ENCODE measurements at places on chromosomes 4 and X. TPM values are rescaled to one million over a fixed set of nuclear protein-coding genes. Genes with fewer than 3 reads are reported as not detected.

DNA sequence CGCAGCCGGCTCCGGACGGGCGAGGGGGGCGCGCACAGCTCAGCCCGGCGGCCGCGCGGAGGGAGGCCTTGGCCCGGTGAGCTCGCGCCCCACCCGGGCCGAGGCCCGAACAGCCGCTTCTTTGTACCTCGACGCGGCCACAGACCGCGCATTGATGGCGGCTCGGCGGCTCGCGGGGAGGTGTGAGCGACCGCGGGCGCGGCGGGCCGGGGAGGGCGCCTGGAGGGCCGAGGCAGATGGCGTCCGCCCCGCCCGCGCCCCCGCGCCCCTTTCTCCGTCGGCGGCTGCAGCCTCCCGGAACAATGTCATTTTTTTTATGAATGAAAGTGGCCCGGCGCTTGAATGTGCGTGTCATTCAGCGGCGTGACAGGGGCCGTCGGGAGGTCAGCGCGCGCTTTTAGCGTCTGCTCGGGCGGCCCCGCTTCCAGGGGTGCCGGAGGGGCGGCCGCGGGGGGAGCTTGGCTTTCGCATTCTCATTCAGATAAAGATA is 1.8 kb downstream of the FGFR3 start:
- H3K4me3 ChIP-seq = peak overlapping the region; percentile 57
- DNase-seq = no peak
- H3K27me3 ChIP-seq = peaks cover 28% of the 10 kb centered on the region
- peaks cover 18% of the 10 kb centered on the region for H3K4me1 ChIP-seq

DNA sequence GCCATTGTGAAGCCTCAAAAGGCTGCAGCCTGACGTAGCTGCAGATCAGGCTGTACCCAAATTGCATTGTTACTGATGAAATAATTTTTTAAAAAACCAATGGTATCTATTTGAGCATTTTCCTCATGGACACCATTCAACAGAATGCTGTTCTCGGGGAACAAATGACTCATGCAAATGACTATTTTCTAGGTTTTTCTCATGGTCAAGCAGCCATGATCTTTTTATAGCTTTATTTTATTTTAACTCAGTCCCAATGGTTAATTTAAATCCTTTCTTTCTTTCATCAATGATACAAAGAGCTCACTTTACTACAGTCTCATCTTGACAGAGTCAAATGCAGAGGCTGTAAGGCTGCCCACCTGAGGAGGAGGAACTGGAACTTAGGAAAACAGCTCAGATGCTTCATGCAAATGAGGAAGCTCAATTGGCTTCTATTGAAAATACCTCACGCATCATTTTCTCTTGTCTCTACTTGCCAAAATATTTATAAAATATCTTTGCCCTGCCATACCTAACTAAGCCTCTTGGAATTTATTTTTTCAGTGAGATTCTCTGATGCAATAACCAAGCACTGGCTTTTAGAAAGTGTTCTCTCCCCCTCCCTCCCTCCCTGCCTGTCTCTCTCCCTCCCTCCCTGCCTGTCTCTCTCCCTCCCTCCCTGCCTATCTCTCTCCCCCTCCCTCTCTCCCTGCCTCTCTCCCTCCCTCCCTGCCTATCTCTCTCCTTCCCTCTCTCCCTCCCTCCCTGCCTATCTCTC is 81.0 kb downstream of the SORBS2 start:
- H3K4me3 ChIP-seq = no peak overlapping the region
- no peaks in the 10 kb centered on the region for H3K27me3 ChIP-seq
- H3K36me3 ChIP-seq = no peaks in the 10 kb centered on the region

DNA sequence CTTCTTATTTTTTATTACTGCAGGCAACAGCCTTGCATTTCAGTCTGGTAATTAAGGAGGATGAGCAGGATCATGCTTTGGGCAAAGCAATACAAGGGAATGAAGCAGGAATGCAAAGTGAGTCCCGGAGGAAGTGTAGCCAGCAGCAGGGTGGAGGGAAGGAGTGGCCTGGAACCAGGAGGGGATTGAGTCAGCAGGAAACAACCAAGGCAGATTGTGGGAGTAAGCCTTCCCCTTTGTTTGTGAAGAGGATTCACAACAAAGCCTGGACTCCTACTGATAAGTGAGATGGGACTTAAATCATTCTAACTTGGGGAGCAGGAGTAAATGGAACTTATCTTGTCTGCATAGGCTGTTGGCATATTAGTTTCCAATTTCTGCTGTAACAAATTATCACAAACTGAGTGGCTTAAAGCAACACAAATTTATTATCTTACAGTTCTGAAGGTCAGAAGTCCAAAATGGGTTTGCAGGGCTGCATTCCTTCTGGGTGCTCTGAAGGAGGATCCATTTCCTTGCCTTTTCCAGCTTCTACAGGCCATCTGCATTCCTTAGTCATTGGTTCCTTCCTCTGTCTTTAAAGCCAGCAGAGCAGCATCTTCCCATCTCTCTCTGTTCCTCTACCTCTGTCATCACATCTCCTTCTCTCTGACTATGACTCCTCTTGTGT is 93.2 kb upstream of the AP1S2 start:
- H3K4me1 ChIP-seq = no peaks in the 10 kb centered on the region
- H3K36me3 ChIP-seq = no peaks in the 10 kb centered on the region
- H3K27ac ChIP-seq = no peak overlapping the region
- H3K27me3 ChIP-seq = no peaks in the 10 kb centered on the region
- H3K4me3 ChIP-seq = no peak overlapping the region
- DNase-seq = no peak

DNA sequence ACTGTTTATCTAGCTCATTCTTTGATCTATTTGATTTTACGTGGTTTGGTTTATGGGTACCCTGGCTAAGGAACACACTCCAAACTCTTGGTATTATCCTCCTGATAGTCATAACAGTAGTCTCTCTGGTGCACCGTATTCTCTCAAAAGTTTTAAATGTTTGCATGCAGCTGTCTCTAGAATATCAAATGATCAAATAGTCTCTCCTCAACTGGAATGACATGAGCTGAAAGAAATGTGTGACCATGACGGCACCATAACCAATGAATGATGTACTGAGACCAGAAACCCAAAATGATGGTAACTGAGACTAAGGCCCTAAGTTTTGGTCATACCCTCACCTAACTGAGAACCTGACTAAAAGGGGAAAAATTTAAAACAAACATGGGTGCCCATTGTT is 319.4 kb downstream of the SLC7A11 start:
- no peak overlapping the region for H3K4me3 ChIP-seq
- H3K36me3 ChIP-seq = no peaks in the 10 kb centered on the region
- no peak overlapping the region for H3K27ac ChIP-seq
- H3K4me1 ChIP-seq = no peaks in the 10 kb centered on the region
- no peak for DNase-seq

- no peaks in the 10 kb centered on the region for H3K4me1 ChIP-seq
- H3K27ac ChIP-seq = no peak overlapping the region
- no peak overlapping the region for H3K4me3 ChIP-seq
- no peak for DNase-seq
- peaks cover 14% of the 10 kb centered on the region for H3K36me3 ChIP-seq
These were observed 12.7 kb downstream of the PRIMPOL start for GRCh38 chr4:184662236-184662635.

The LANCL3 gene
- 1.4 TPM for total RNA-seq

The XAGE3 gene
- total RNA-seq = not detected

The IL13RA2 gene
- not detected for total RNA-seq

The HTN1 gene
- not detected for total RNA-seq
